ENCODE measurements at places on chromosomes 11 and 22.

GRCh38 chr11:17596711-17597110, 49.7 kb downstream of the OTOG start:
- no peak for DNase-seq

DNA sequence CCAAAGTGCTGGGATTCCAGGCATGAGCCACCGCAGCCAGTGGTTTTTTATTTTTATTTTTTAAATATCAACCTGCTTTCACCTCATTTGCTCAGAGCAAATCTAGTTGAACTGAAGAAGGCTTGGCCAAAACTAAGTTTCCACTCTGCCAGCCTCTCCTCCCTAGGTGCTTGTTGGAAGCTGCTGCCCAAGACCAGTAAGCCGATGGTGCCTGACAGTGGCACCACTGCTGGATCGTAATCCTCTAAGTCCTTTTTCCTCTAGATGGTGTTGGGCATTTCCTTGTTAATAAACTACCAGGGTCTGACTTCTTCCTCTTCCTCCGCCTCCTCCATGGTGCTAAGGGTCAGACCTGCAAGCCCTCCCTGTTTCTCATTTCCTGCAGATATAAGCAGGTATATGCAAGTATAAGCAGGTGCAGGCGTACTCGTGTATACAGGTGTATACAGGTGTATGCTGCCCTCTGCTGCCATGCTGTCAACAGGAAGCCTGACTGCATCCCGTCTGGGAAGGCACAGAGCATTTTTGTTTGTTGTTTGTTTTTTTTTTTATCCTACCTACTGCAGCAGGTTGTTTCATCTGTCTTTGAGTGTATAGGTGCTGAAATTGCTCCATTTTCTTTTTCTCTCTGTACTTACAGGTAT, 1.6 kb downstream of the NADSYN1 start:
- DNase-seq: no peak

DNA sequence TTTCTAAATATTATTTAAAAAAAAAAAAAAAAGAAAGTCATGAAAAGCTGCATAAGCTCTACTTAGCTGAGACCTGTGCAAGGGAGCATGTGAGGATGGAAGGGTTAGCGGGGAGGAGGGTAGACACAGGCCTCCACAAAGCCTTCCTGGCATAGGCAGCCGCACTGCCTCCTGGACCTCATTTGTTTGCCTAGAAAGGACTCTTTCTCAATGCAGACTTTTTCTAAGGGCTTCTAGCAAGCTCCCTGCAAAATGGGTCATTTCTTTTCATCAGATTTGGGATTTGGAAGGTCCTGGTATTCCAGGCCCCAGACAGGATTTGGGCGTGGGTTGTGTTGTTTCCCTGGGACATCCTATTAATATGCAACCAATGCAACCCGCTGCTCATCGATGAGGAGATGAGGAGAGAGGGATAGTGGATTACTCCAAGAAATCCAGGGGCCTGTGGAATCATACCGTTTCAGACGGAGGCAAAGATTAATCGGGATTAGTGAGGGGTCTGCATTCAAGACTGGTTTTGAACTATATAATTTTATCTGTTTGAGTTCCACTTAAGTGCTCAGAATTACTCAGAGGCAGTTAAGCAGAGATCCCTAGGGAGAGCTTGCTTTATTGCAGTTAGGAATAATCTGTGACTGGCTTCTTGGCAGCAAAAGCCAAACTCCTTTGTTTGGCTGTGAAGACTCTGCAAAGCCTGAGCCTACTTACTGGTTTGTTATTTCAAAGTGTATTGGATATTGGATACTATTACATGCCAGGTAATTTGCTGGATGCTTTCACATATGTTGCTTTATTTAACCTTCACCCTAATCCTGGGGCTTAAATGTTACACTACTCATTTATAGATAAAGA, 106.9 kb upstream of the NAV2 start:
- DNase-seq: no peak

GRCh38 chr22:31055635-31056159, 25.4 kb upstream of the SMTN start:
- no peak for DNase-seq

DNA sequence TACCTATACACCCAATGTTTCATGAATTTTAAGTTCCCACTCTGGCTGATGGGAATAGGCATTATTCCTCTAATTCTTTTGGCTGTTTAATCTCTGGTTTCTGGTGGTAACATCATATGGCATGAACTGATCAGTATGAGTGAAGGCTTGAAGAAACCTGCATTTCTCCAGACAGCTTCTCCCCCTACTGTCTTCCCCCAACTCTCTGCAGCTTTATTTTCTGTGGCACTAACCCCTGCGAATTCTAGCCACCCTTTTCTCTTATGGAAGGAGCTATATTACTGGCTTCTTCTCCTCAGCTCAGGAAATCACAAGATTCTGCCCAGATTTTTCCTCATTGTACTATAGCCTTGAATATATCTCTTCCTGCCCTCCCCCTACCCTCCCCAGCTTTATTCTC, 57.1 kb downstream of the CASP12 start:
- DNase-seq: no peak

DNA sequence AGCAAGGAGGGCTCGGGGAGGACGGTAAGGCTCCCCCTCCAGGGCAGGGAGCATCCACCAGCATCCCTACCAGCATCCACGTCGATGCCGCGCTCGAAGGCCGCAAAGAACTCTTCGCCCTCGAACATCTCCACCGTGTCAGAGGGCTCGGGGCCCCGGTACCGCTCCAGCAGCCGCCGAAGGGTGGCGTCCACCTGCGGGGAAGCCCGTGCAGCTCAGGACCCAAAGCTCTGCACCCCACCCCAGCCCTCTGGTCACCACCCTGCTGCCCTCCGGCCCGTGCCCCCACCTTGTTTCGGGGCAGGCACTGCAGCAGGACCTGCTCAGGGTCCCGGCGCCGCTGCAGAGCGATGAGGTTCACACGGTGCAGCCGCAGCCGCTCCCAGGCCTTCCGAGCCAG, 2.4 kb upstream of the SLC25A22 start:
- no peak for DNase-seq

GRCh38 chr22:47550524-47551430, 788.3 kb downstream of the TBC1D22A start:
- no peak for DNase-seq

DNA sequence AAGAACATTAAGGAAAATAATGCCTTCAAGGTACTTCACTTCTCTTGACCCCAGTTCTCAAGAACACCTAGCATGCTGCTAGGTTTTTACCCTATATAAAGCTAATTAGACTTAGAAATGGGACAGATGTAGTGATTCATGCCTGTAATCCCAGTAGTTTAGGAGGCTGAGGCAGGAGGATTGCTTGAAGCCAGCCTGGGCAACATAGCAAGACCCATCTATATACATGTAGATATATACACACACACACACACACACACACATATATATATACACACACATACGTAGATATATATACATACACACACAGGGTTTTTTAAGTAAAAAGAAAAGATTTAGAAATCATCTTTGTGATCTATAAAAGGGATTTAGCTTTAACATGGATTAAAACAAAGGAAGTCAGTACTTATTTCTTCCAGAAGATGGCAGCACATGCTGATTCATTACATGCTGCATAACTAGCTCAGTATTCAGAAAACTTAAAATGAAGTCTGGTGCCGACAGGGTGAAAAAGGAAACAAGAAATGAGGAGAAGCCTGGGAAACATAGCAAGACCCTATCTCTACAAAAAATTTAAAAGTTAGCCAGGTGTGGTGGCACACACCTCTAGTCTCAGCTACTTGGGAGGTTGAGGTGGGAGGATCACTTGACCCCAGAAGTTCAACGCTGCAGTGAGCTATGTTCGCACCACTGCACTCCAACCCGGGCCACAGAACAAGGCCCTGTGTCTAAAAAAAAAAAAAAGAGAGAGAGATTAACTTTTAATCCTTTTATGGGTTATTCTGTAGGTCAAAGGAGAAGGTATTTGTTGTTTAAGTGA, 28.5 kb upstream of the RBX1 start:
- peak; percentile 81 for DNase-seq

DNA sequence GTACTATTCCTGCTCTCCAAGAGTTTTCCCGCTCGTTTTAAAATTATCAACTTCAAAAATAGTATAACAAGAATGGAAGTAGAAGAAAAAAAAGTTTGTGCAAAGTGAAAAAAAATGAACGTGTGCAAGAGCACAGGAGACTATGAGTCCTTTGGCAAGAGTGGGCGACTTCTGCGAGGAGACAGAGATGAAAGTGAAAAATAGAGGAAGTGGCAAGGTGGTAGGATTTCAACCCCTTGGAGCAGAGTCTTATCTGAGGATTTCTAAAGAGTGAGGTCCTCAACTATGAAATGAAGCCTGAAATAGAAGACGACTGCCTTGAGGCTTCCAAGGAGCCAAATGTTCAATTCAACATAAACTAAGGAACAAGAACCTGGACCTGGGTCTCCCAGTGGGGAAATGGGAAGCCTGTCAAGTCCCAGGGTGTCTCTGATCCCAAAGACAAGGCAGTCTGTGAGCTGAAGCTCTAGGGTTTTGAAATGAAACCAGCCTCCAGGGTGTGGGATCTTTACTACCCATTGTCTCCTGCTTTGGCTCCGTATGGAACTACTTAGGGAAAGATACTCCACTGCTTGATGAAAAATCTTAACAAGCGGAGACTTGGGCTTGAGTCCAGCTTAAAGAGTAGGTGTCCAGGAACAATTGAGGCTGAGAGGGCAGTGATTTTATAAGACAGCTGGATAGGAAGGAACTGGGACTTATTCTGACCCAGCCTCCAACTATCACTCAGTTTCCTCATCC, 4.8 kb downstream of the P4HA3 start:
- DNase-seq: no peak

- DNase-seq: no peak
These were observed 13.8 kb downstream of the GAB2 start for GRCh38 chr11:78403781-78404180.

DNA sequence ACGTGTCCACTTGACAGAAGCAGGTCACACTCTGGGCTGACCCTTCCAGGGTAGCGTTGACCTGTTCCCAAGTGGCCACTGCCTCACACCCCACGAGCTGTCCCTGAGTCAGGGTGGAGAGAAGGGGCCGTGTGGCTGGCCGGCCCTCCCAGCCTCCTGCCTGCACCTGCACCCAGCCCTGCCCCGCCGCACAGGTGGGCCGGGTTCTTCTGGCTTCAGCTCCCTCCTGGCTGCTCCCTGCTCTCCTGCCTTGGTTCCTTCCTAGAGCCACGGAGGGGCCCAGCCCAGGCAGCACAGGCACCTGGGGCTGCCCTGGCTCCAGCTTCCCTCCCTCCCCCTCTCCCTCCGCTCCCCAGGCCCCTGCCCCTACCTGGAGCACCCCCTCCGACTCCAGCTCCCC, 42.3 kb downstream of the MOB2 start:
- DNase-seq: no peak

DNA sequence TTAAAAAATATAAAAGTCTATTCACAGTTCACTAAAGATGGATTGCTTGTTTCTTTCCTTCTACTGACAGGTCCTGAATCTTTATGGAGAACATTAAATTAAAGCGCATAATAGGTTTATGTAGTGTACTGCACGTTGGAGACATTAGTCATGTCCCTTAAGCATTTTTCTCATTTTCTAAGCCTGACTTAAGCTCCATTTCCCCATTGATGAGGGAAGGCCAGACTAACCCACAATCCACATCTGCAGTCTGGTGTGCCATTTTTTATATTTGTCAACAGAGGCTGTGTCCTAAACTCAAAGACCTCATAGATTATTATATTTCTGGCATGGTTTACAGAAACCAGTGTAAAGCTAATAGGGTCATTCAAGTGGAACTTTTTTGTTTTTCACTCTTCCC, 39.9 kb downstream of the CADM1 start:
- no peak for DNase-seq

GRCh38 chr11:67606093-67606491, 644 bp upstream of the NDUFV1 start:
- DNase-seq: no peak

- DNase-seq: peak; percentile 57
These were observed 8.8 kb upstream of the PLA2G3 start for GRCh38 chr22:31148953-31149627.

DNA sequence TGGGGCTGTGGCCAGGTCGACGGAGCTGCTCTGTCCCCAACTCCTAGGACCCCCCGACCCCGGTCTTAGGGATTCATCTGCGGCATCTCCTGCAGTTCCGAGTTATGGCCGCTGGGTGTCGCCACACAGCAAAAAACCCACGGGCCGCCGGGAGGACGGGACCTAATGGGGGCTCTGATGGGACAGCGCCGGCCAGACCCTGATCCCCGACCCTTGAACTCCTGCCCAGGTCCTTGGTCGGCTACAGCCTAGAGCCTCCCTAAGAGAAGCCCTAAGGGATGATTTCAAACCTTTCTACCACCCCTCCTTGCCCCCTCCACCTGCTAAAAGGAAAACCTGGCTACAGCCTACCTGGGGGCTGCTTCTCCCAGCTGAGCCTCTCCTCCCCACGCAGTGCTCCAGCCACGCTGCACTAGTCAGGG, 30.8 kb upstream of the LRRC10B start:
- peak; percentile 9 for DNase-seq

GRCh38 chr11:71502026-71502425, 25.0 kb upstream of the KRTAP5-7 start:
- no peak for DNase-seq

GRCh38 chr11:2532704-2533586, 88.1 kb downstream of the KCNQ1 start:
- DNase-seq: peak; percentile 63

DNA sequence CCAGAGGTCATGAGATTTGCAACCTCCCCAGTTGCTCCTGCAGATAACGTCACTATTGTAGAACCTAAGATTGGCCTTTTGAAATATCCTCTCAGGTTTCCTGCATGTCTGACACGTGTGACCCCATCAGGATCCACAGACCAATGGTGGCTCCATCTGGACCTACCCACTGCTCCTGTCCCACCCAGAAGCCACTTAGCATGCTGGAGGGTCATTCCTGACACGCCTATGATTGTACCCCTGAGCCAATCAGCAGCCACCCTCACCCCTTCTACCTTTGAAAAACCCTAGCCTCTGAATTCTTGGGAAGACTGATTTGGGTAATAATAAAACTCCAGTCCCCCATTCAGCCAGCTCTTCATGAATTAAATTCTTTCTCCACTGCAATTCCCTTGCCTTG, 20.1 kb upstream of the NARS2 start:
- DNase-seq: no peak

DNA sequence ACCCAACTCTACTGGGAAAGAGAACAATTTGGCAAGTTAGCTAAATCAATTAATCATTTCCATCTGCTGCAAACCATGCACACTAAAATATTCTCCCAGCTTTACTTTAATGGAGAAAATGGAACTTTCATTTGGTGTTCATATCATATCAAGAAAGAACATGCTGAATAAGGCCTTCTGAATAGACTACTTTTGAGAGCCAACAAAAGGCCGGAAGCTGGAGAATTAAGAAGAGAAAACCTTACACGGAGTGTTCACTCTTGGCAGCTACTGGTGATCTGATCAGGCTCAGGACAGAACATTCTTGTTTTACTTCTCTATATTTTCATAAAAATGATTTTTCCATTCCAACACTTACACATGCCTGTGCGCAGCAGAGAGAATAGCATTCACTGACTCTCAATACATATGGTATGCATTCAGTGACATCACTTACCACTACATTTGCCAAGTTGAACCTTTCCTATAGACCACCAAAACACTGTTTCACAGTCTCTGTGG, 165.3 kb downstream of the TTC28 start:
- no peak for DNase-seq

GRCh38 chr22:34490886-34491285, 570.6 kb upstream of the LARGE1 start:
- DNase-seq: no peak

GRCh38 chr22:34743110-34743751, 322.7 kb upstream of the ISX start:
- DNase-seq: no peak

Measured in AML-193 (cell line).